ENCODE measurements at places on chromosomes 1 and 21.

GRCh38 chr1:94422115-94422820 is 4.1 kb downstream of the ABCD3 start:
- no peak for DNase-seq

DNA sequence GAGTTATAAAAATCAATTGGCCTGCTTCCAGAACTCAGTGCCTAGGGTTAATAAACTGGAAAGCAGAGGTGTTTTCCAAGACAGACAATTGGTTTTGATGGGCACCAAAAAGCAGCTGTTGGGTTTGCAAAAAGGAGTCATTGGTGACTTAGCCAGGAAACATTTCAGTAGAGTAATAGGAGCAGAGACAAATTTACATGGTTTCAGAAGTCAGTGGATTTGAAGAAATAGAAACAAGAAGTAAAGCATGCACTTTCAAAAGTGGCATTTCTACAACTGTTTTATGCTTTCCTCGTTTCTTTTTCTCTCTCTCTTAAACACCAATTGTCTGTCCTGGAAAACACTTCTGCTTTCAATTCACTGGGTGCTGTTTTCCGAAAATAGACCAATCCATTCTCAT is 87.8 kb downstream of the GLUL start:
- DNase-seq: no peak

DNA sequence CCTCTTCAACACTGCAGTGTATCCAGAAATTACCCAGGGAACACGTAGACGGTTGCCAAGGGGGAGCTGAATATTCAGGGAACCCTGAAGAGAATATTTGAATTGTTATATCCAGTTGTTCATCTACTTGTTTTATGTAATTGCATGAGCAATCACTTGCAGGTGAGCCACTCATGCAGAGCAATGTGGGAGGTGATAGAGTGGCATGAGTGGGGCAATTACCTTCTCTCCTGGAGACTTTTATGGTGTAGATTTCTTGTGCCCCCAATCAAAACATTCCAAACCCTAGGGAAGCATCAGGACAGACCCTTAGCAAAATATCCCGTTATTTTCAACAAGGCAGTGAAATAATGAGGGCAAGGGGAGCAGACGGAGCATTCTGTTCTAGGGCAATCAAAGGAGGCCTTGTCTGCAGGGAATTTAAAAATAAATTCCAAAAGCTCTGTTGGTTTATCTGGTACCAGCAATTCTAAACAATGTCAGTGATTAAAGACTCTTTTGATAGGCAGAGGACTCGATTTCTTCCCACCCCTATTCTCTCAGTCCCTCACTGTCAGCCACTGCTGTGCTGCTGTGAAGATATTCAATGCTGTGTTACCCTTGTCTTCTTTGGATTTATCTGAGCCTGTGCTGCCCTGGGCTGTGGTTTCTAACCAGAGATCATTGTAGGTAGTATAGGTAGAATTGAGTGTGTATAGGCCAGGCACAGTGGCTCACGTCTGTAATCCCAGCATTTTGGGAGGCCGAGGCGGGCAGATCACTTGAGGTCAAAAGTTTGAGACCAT is 180.2 kb upstream of the MAP1LC3C start:
- no peak for DNase-seq

DNA sequence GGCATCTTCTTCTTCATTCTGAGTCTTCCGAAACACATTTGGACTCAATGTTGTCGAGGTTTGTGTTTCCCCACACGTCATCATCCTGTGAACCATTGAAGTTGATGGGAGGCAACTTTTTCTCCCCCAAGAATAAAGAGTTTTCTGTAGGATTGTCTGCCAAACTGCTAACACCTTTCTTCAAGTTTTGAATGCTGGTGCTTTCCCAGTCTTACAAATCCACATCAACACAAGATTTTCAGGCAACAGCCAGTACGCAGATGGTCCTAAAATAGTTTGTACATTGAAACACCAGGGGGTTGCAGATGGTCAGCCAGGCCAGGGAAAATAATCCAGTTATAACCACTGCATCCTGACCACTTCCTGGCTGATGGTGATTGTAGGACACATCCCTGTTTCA is 187.9 kb downstream of the DISC1 start:
- DNase-seq: no peak

- DNase-seq: no peak
Observed at GRCh38 chr1:52150946-52151345, 9.1 kb downstream of the ZFYVE9 start.

- DNase-seq: no peak
Observed at GRCh38 chr1:23286401-23286800, 57.7 kb downstream of the HNRNPR start.

DNA sequence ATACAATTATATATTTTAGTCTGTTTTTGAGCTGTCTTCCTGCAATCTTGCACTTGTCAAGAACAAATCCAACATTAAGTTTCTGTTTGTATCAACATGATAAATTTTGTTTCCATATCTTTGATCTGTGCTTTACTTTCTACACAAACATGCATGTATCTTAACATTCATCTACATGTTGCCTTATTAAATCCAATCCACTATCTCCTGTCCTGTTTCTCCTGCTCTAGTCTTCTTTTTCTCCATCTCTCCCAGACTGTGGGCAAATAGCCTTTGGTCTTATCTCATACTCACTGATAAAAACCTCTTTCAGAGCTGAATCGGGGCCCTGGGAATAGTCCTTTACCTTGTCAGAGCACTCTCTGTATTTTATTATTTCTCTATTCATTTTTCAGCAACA is 101.3 kb downstream of the PLPPR4 start:
- no peak for DNase-seq

DNA sequence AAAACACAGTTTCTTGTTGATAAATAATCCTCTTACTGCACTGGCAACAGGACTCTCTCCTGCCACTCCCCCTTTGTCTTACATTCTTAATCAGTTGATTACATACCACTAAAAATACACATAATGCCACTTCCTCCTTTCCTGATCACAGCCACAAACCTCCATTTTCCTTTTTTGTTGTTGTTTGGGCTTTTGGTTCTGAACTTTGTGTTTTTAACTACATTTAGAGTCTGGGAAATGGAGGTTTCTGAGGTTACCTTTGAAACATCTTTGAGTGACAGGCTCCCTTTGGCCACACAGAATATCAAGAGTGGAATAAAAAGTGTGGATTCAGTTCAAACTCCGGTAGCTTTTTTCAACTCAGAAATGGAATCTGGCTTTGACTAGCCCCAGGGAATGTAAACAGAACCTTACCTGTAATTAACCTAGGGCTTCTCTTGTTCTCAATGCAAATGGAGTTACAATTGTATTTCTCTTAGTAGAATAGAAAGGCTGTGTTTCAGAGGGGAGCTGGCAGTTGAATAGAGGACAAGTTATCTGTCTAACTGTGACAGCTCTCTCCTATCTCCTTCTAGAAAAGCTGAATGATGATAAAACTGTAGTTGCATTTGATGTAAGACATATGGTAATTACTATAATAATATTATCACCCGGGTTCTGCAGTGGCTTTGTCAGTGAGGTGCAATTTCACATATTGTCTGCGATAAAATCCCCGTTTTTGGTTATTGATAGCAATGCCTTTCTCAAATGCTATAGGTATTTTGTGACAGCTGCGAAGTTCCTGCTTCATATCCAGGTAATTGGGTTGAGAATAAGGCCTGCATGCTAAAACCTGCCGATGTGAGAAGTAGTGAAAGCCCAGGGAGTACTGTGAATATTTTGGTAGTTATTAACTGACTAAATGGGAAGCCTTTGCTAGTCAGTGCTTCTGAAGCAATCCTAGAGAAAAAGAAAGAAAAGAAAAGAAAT is 66.9 kb downstream of the ST6GALNAC5 start:
- no peak for DNase-seq
